GM04503 (cell line): ENCODE measurements at places on chromosomes 1 and 21.

DNA sequence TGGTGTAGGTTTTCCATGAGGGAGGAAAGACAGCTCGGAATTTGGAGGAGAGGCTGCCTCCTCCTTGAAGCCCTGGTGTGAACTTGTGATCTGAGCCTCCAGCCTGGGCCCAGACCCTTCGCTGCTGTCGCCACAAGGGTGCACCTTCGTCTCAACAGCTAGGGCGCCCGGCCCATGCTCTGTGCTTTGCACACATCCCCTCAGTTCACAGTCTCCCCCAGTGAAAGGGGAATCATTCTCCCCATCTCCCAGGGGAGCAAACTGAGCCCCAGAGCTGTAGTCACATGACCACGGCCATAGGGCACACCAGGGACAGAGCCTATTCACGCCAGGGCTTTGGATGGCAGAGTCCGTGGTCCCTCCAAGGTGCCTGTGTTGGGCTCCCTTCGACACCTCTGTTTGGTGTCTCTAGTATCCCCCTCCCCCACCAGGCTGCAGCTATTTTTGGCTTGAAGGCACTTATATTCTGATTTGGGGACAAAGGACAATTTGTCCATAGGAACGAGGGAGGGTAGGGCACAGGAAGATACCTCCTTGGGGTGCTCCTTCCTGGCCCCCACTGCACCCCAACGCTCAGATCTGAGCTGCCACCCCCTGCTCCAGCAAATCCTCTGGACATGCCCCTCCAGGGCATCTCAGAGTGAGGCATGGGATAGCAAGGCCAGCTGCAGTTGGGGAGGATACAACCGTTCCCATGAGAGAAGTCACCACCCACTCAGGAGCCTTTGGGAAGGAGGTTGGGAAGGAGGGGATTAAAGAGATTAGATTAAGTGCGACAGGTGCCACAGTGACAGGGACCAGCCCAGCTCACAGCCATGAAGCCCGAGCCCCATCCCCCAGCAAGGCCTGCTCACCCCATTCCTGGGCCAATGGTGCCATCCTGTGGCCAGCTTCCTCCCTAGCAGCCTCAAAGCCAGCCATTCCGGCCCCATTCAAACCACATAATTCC, 15.7 kb downstream of the MATN1 start:
- DNase-seq, result no peak

DNA sequence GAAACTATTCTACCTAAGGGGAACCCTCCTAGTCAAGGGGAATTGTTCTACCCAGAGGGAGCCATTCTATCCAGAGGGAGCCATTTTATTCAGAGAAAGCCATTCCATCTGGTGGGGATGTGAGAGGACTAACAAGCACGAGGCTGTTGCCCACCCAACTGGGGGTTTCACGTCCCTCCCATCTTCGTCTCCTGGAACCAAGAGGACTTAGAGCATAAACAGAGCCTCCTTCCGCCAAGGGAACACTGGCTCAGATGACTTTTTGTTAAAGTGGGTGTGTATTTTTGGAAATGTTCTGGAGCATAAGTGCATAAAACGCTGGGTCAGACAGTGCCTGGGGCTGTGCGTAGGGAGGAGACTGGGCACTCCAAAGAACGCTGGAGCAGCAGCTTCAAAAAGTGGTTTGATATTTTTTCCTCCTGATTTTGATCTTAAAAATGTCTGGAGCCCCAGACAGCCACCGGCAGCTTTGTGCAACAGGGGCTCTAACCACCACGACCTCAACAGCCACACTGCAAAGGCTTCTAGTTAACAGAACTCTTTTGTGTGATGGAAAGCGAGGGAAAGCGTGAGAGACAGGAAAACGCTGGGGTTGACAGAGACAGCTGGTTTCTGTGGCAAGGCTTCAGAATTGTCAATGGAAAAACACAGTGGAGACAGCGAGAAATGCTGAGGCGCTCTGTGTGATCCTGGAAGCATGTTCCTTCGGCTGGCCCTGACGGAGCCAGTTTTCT, 363.6 kb upstream of the CAMK1G start:
- DNase-seq, result no peak

DNA sequence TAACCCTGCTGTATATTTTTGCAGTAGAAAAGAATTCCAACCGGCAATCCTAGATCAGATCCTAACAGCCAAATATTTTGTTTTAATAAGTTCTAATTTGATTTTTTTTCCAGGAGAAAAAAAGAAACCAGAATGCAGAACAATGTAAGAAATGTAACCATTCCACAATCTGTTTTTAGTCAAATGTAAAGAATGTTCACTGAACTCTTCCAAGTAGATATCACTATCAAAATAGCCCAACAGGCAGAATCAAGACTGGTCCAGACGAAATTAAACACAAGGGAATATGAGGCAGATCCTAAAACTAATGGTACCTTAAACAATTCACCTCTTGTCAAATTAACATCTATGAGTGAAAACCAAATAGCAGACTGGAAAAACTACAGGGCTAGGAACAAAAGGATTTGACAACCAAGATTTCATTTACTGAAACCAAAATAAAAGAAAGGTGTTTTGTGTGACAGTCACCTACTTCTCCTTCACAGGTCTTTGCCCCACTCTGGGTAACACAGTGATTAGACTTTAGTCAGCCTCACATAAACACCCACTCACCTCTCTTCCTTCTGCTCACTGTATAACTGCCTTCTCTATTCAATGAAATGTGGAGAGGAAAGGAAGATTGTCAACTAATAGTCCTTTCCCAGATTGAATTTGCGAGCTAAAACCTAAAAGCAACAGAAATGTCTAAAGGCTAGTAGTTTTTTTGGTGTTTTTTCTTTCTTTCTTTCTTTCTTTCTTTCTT, 137.9 kb downstream of the FAF1 start:
- DNase-seq, result no peak

DNA sequence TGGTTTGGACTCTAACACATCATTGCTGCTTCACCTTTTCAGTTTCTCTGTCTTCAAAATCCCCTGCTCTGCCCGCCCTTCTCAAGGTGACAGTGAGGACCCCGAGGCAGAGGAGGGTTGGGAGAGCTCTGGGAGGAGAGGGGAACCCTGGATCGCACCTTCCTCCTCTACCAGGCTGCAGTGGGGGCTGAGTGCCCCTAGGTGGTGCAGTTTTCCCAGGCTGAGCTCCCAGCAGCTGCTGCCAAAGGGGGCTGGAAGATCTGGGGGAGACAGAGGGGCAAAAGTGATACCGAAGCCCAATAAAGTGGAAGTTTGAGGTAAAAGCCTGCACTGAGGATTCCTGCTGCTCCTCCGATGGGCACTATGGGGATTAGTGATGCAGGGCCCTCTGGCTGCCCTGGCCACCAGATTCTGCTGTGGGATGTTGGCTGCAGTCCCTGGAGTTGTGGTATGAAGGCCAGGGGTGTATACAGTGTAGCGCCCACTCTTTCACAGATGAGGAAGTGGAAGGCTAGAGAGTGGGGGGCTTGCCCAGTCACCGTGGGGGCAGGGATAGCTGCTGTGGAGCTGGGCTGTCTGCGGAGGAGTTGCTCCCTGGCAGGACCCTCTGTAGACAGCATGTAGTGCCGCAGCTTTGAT, 40.7 kb upstream of the SCMH1 start:
- no peak for DNase-seq

GRCh38 chr1:48930011-48930410, 153.3 kb upstream of the BEND5 start:
- DNase-seq, result no peak
